GM23248 (cell line): ENCODE measurements at places on chromosomes 11 and 22. TPM values are rescaled to one million over a fixed set of nuclear protein-coding genes. Genes with fewer than 3 reads are reported as not detected.

GRCh38 chr11:67230886-67231285, 35.4 kb upstream of the GRK2 start:
- no peak for DNase-seq

GRCh38 chr11:34658071-34659015, 37.5 kb downstream of the EHF start:
- no peak for DNase-seq

CATSPER1 gene
- total RNA-seq: not detected in 2 replicates

DNA sequence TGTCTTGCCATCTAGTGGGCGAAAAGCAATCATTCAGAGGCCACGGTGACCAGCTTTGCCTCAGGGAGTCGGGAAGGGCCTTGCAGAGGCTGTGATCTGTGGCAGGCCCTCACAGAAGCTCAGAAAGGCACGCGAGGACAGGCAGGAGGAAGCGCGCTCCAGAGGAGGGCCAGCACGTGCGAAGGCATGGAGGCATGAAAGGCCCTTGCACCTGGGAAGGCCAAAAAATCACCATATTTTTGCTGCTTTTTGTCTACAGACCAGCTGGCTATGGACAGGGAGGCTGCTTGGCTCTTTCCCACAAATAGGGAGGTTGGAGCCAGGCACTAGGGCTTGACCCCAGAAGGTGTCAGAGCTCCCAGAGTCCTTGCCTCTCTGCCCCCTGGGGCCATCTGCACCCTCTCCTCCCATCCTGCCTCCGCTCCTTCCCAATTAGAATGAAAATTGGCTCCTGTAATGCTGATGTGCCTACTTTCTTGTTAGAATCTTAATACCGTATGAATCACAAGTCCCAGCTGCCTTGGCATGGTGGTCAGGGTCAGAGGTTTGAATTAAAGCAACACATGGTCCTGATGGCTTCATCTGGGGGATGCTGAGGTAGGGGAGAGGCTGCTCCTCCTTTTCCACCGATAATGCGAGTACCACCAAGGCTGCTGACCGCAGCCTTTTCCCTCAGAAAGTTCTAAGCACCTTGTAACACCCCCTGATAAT, 69.1 kb downstream of the FEZ1 start:
- DNase-seq: no peak

PTPN5 gene
- not detected in 2 replicates for total RNA-seq

RFPL3 gene
- total RNA-seq: not detected in 2 replicates

GRCh38 chr11:44192462-44193100, 97.1 kb downstream of the EXT2 start:
- DNase-seq: no peak

GRCh38 chr11:44243086-44243485, 66.9 kb downstream of the ALX4 start:
- no peak for DNase-seq

GRCh38 chr11:34268906-34269430, 88.8 kb downstream of the ABTB2 start:
- no peak for DNase-seq

DNA sequence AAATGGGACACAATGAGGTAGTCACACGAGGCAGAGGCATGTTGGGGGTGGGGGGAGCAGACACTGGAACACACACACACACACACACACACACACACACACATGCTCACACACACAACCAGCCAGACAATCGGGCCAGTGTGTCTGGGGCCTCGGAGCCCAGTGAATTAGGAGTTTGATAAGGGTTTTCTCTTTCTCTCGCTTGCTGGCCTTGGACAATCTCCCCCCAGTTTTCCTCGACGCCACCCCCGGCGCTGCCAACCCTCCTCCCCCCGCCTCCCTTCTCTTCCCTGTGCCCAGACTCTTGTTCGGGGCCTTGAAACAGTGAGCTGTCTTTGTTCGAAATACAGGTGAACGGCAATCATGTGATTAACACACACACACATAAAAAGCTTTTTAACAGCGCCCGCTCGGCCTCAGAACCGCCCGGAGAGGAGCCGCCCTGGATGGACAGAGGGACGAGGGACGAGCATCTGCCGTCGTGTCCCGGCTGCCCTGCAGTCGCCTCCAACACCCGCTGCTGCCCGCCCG, 1.5 kb upstream of the SOX10 start:
- DNase-seq: no peak

COA4 gene
- total RNA-seq: 67.7 and 79.0 TPM in 2 replicates

DNA sequence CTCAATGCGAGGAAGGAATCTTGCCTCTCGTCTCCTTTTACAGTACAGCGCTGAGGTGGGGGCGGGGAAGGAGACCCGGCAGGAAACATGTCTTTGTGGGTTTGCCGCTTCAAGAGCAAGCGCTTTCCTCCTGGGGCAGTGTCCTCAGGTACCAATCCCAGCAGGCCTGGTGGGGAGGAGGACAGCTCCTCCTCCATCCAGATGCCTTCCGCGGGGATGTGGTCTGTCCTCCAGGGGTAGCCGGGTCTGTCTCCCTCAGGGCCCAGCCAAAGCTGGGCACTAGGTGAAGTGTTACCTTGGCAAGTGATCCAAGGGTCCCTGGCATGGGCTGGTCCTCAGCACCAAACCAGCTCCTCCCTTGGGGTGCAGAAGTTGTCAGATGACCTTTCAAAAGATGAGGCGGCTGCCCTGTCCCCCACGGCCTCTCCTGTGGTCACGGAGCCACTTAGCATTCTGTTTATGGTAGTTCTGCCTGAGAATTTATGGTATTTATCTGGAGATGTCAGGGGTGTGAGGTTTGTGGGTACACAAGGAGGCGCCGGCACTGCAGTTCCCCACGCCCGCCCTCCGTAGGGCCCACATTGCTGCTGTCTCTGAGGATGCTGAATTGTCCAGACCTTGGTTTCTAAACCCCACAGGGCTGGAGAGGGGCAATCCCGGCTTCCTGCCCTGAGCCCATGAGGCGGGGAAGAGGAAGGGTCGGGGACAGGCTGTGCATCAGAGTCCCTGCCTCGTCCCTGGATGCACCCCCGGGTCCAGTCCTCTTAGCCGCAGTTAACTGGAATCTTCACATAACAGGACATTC, 93.5 kb upstream of the ANO1 start:
- DNase-seq: no peak

F2 gene
- not detected in 2 replicates for total RNA-seq

TSGA10IP gene
- 0.13 TPM in 1 of 2 replicates, not detected in the other for total RNA-seq

DNA sequence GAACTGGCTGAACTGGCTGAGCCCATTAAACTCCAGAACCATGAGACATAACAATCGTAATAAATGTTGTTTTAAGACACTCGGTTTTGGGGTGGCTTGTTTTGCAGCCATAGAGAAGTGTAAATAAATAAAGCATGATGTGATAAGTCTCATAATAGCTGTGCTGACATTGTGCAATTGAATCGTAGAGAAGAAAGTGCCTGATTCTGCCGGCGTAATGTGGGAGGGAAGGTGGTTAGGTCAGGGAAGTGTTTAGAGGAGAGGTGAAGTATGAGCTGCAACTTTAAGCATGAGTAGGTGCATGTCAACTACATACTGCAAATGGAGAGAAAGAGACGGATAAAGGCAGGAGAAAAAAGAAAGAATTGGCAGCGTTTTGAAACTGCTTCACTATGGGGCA, 217.1 kb downstream of the BLID start:
- DNase-seq: no peak

MS4A12 gene
- total RNA-seq: not detected in 2 replicates

DNA sequence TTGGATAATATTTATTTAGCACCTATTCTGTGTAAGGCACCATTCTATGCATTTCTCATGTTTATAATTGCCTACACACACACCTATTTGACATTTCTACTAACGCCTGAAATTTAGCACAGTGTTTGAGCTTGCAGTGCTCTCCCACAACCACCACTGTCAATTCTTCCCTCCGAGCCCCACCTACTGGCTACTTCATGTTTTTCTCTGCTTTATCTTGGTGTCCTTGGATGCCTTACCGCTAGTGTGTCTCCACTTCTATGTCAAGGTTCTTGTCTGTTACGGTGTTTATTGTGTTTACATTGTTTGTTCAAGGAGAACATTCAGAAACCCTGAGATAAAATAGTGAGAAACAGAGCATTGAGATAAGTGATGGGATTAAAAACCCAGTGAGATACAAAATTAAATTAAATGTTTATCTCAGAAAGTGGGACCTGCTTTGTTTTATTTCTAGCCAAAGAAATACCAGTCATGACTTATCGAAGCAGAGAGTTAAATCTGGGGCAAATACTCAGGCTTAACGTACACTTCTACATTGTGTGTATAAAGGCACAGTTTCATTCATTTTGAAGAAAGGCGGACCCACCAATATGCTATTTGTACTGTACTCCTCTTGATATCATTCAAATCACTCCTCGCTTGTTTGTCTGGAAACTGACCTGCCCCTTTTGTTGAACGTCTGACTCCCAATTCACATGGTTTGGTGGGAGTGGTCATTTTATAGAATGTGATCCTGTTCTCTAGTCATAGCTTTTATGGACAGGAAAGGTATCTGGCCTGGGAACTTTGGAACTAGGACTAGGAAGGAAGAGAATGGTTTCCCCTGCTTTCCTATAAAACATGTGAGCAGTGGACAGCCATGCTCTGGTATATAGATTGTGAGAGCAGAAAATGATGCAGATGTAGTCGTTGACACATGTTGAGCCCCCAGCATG, 39.2 kb upstream of the SLC36A4 start:
- peak; percentile 62 for DNase-seq

DNA sequence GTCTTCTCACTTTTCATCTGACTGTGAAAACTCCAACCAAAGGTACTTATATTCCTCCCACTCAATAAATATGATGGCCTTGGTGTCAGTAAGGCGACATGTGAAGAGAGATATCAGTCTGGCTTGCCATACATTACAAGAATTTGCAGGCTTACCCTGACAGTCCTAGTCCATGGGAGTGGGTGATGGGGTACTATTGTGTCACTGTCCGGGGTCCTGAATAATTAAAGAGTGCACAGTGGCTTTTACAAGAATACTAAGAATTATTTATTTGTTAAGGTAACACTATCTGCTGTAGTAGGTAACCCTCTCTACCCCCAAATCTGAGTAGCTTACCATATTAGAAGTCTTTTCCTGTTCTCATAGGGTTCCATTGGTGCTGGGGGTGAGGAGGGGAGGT, 23.1 kb upstream of the IZUMO1R start:
- DNase-seq: no peak

GRCh38 chr11:112348480-112349029, 87.9 kb upstream of the PLET1 start:
- no peak for DNase-seq

- no peak for DNase-seq
Observed at GRCh38 chr22:46378426-46379065, 43.0 kb downstream of the TRMU start.

TLCD5 gene
- 6.8 and 11.1 TPM in 2 replicates for total RNA-seq

- no peak for DNase-seq
Observed at GRCh38 chr11:11589437-11589836, 32.4 kb downstream of the GALNT18 start.

SPTBN2 gene
- total RNA-seq: 0.13 and 0.22 TPM in 2 replicates

DNA sequence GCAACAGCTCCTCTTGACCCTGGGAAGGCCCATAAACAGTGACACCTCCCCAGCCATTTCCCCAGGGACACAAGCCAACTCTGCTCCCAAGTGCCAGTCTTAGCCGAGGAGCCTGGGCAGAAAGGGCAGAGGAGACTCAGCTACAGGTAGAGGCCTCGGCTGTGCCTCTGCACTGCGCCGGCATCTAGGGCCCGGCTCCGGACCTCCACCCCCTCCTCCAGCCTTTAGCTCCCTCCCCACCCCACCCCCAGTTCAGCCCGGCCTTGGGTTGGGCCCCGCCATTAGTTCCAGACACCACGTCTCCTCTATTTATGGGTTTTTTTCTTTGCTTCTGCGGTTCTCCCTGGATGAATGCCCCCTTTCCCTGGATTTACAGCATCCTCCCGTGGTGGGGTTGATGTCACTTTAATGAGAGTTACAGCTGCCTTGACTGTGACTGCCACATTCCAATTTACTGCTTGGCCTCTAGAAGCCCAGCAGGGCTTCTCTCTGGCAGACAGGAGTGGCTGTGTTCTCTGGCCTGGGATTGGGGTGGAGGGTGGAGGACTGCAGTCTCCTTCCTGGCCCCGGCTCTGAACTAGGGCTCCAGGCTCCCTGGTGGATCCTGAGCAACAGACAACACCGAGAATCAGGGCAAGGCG, 13.5 kb upstream of the OAF start:
- DNase-seq: peak; percentile 48

MYO7A gene
- total RNA-seq: not detected in 2 replicates

DNA sequence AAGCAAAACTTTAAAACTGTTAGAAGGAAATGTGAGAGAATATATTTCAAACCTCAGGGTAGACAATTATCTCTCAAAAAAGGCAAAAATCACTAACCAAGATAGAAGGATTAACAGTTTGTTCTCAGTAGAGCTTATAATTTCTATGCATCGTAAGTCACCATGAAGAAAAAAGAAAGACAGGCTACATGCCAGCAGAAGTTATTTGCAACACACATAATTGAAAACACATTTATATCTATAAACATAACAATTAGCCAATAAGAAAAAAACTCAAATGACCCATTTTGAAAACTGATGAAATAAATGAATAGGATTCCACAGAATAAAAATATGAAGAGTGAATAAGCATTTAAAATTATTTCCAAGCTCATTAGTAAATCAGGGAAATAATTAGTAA, 24.4 kb upstream of the SNX19 start:
- peak; percentile 62 for DNase-seq

DNA sequence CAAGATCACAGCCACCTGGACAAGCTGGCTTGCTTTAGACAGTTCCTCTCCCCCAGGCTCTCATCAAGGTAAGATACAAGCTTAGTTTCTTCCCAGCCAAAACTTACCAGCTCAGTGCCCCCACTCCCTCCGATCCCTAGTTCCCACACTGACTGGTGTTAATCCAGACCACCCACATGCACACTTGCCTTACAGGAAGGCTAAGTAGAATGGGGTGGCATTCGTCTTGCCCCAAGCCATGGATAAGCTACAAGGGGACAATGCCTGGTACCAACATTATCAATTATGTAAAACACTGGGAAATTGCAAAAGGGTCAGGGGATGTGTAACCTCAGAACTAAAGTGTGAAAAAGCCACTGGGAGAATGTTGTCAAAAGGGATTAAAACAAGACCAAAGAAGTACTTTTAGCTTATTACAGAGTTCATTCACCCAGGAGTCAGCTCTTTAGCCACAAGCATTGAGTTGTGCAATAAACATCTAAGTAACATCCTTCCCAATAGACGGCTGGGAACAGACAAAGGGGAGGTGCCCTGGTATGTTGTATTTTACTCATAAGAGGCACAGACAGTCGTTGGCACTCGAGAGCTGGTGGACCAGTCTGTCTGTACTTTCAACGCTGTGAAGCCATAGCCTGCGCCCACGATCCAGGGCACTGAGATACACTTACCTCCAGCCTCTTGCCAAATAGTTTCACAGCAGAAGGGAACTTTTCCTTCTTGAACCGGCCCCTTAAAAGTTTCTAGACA, 1.1 kb downstream of the DHCR7 start:
- peak; percentile 91 for DNase-seq
